DMS 273 treated with DMSO at 0.1 percent for 48 hours (cell line): ENCODE measurements at places on chromosomes 1 and 21.

- DNase-seq, result no peak
These were observed 289.5 kb downstream of the RRAGC start for GRCh38 chr1:38569932-38570656.

GRCh38 chr1:6625584-6626149 is 999 bp downstream of the THAP3 start:
- no peak for DNase-seq

GRCh38 chr1:78673120-78673519 is 23.5 kb downstream of the IFI44 start:
- no peak for DNase-seq

GRCh38 chr1:9534953-9535352 is 4.3 kb upstream of the SLC25A33 start:
- DNase-seq, result no peak

- DNase-seq, result no peak
These were observed 161.6 kb upstream of the PTBP2 start for GRCh38 chr1:96559707-96560596.

- no peak for DNase-seq
These were observed 879.1 kb upstream of the NEGR1 start for GRCh38 chr1:73161418-73161817.

GRCh38 chr1:47938520-47938919 is 58.7 kb downstream of the TRABD2B start:
- DNase-seq, result no peak

DNA sequence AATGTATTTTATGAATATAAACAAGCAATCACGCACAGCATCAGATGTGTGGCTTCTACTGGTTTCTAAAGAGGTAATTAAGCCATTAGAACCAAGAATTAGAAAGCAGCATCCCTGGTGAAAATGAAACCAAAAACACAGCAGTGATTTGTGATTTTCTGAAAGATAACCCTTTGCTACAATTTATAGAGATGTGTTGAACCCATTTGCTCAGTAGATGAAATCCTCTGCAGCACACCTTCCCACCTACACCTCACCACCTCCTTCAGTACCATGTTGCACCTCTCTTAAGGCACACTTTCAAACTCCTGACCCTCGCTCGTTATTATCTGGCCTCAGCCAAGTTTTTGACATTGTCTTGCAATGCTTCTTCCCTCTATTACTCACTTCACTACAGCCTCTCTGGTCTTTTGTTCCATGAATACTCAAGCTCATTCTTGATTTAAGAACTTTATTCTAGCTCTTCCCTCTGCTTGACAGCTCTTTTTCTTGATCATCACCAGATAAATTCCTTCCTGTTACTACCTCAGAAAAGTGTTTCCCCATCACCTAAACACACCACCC is 38.6 kb downstream of the NSL1 start:
- no peak for DNase-seq

DNA sequence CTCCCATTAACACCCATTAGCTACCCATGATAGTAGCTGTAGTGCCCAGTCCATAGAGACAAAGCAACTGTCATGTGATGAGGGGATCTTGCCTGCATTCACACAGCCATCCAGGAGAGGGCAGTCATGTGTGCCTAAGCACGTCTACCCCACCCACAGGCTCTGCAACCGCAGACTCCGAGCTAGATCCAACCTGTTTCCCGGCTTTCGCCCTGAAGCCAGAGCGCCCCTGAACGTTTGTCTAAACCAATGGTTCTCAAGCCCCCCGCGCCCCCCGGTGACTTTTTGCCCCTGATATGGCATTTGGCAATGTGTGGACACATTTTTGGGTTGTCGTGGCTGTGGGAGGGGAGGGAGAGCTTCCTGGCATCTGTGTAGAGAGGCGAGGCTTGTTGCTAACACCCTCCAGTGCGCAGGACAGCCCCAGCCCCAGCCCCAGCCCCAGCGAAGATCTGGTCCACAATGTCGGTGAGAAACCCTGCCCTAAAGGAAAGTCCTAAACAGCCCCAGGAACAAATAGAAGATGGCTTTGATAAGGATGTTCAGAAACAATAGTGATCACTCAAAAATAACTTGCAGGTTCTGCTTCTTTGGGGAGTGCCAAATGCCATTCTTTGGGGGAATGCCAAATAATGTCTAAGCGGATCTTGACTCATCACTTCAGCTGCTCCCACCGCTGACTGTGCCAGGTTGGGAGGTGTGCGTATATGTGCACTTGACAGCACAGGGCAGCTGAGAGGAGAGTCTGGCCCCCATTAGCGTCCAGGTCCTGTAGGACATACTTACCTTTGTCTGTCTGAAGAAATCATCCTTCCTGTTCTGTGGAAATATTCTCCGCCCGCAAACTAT is 34.5 kb downstream of the SLC44A3 start:
- DNase-seq, result peak; percentile 62

- DNase-seq, result no peak
These were observed 420.9 kb downstream of the COL11A1 start for GRCh38 chr1:102687383-102687782.

GRCh38 chr1:246760422-246761347 is 36.5 kb downstream of the SCCPDH start:
- DNase-seq, result no peak

DNA sequence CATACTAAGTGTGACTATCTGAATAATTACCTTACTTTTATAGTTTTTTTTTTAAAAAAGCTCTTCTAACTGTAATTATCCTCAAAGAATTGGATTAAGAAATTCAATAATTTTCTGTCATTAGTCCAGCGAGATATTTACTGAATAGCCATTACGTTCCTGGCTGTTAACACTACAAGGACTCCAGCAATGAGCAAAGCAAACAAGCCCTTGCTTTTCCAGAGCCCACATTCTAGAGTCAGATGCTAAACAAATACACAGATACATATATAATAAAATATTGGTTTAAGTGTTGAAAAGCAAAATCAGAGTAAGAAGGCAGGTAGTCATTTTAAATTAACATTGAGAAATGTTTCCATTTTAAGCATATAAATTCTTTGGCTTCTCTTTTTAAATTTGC is 118.4 kb downstream of the ATF6 start:
- no peak for DNase-seq

DNA sequence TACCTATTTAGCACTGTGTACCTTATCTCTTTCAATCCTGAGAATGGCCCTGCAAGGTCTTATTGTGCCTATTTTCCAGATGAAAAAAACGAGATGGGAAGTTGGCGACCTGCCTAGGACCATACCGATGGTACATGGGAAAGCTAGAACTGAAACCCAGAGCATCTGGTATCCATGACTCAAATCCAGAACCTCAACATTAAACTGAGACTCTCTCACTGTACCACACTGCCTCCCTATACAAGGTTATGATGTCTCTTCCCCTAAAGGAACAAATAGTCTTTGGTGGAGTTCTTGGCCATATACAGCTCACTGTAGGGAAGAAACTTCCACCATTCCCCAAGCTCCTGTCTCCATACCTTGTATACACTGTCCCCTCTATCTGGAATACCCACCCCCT is 110.7 kb downstream of the TNR start:
- DNase-seq, result no peak
